ENCODE measurements at places on chromosomes 2 and 18. TPM values are rescaled to one million over a fixed set of nuclear protein-coding genes. Genes with fewer than 3 reads are reported as not detected.

- peaks cover 14% of the 10 kb centered on the region for H3K36me3 ChIP-seq
- no peak overlapping the region for H3K27ac ChIP-seq
- H3K4me3 ChIP-seq: no peak overlapping the region
- H3K27me3 ChIP-seq: no peaks in the 10 kb centered on the region
- H3K4me1 ChIP-seq: no peaks in the 10 kb centered on the region
Observed at GRCh38 chr2:58137221-58137620, 90.6 kb downstream of the VRK2 start.

The TBR1 gene
- polyA plus RNA-seq: 0.04 TPM

DNA sequence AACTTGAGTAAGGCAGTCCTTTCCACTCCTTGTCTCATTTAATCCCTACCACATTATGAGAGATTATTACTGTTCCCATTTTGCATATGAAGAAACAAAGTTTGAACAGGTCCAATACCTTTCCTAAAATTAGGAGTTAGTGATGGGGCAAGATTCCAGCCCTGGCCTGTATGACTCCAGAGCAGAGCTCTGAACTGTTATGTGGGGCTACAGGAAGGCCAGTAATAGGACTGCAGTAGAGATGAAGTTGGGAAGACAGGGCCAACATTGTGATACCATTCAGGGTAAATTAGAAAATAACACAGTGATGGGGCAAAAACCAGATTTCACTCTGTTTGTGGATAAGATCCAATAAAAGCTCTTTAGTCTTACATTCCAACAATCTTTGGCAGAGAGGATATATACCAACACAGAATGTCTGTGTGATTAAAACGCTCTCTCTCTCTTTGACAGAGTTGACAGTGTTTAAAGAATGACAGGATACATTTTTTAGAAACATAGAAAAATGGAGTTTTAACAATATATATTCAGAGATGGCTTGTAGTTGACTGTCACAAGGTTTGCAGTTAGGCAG lies 22.7 kb downstream of the KATNAL2 start:
- H3K4me3 ChIP-seq: no peak overlapping the region
- DNase-seq: no peak
- H3K36me3 ChIP-seq: no peaks in the 10 kb centered on the region
- no peaks in the 10 kb centered on the region for H3K4me1 ChIP-seq

DNA sequence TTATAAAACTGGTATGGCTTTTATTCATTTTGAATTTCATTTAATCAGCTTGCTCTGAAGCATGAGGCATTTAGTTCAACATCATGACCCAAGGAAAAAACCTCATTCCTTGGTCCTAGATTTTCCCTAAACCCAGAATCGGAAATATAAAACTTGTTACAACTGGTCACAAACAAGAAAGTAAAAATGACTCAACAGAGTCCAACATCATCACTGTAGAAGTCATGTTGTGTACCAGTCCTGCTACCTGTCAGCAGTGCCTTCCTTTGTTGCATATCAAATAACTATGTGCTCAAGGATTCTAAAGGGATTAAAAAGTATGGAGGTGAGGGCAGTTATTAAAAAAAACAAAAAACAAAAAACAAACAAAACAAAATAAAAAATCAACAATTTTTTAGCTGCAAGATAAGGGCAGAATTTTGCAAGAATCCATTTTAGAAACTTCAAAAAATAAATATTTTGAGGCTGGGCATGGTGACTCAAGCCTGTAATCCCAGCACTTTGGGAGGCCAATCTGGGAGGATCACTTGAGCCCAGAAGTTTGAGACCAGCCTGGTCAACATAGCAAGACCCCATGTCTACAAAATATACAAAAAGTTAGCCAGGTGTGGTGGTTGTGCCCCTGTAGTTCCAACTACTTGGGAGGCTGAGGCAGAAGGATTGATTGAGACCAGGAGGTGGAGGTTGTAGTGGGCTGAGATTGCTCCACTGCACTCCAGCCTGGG lies 18.4 kb downstream of the NCKAP1 start:
- H3K27ac ChIP-seq: no peak overlapping the region
- H3K4me3 ChIP-seq: no peak overlapping the region
- no peak for DNase-seq
- peaks cover 9% of the 10 kb centered on the region for H3K27me3 ChIP-seq
- peaks cover 3% of the 10 kb centered on the region for H3K4me1 ChIP-seq
